ENCODE measurements at places on chromosomes 4 and X. TPM values are rescaled to one million over a fixed set of nuclear protein-coding genes. Genes with fewer than 3 reads are reported as not detected.

- H3K27ac ChIP-seq = peak overlapping the region; percentile 58
- peak overlapping the region; percentile 72 for H3K4me3 ChIP-seq
- H3K36me3 ChIP-seq = no peaks in the 10 kb centered on the region
- no peaks in the 10 kb centered on the region for H3K27me3 ChIP-seq
- DNase-seq = peak; percentile 56
Measured at GRCh38 chr4:242121-242848, 63.0 kb downstream of the ZNF732 start.

DNA sequence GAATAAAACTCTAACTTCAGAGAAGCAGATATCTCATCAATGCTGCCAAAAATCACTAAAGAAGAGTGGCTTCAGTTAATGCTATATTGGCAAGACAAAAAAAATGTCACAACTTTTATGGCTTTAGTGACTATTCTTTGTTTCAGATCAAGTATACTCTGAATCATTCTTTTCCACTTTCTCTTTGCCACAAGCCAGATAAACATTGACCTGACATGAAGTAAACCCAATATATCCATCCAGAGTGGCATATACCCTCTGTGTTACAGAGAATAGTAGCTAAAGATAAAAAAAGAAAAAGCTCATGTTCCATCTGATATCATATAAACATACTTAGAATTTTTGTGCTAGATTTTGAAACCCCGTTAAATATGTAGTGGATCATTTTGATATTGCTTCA is 206.7 kb upstream of the CNKSR2 start:
- H3K27me3 ChIP-seq = no peaks in the 10 kb centered on the region
- H3K36me3 ChIP-seq = no peaks in the 10 kb centered on the region
- DNase-seq = no peak
- H3K4me1 ChIP-seq = no peaks in the 10 kb centered on the region
- H3K4me3 ChIP-seq = no peak overlapping the region

DNA sequence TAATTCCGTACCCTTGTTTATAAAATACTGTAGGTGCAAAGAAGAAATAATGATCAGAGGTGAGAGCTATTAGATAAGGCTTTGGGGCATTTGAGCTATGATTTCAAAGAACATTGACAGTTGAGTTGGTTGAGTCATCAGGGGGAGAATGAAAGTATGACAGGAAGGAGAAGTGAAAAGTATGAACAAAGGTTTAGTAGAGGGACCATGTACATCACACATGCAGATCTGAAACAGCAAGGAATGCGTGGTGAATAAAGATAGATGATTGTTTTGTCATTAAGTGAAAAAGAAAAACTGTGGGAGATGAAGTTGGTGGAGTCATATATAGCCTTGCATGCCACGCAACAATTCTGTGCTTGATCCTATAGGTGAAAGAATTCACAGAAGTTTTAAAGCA is 163.1 kb downstream of the ARAP2 start:
- H3K27me3 ChIP-seq = no peaks in the 10 kb centered on the region
- H3K4me1 ChIP-seq = no peaks in the 10 kb centered on the region

DNA sequence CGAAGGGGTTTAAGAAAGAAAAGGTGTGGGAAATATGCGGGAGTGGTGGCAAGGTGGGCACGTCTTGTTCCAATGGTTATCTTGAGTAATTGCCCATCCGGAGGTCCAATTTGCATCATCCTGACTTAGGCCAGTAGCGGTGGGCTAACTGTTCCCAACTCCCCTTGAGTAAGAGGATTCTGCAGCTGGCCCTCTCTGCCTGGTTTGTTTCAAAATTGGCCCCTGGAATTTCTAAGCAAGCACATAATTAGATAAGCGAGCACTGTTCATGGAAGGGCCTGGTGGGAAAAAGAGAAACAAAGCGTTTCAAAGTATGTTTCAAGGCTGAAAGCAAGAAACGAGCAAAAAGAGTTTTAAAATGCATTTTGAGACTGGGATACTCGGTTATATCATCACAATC is 198.2 kb downstream of the CEP135 start:
- no peaks in the 10 kb centered on the region for H3K36me3 ChIP-seq
- no peak overlapping the region for H3K27ac ChIP-seq
- H3K27me3 ChIP-seq = no peaks in the 10 kb centered on the region

GRCh38 chr4:95539106-95539505 is 9.7 kb downstream of the UNC5C start:
- no peak overlapping the region for H3K4me3 ChIP-seq
- no peaks in the 10 kb centered on the region for H3K27me3 ChIP-seq
- no peak overlapping the region for H3K27ac ChIP-seq
- DNase-seq = no peak

- H3K4me1 ChIP-seq = no peaks in the 10 kb centered on the region
- H3K36me3 ChIP-seq = no peaks in the 10 kb centered on the region
- no peak for DNase-seq
- H3K27me3 ChIP-seq = no peaks in the 10 kb centered on the region
- no peak overlapping the region for H3K4me3 ChIP-seq
Measured at GRCh38 chrX:50705042-50705441, 109.0 kb downstream of the SHROOM4 start.

DNA sequence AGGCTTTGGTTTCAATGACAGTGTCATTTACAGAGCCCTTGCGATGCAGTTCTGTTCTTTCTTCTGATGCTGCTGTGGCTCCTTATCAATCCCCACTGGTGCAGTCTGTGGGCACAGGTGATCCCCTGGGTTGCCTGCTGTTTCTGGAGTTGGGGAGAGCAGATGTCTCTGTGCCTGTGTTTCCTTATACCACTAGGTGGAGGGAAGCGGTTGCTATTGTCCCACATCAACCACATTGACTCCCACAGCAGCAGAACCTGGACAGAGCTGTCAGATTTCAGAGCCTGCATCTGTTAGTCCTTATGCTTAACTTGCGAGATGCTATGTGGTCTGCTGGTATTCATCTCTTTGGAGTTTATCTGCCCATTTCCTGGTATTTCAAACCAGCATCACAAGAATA is 57.7 kb downstream of the NEIL3 start:
- no peak overlapping the region for H3K27ac ChIP-seq
- no peak overlapping the region for H3K4me3 ChIP-seq
- H3K36me3 ChIP-seq = no peaks in the 10 kb centered on the region
- no peak for DNase-seq
- H3K27me3 ChIP-seq = no peaks in the 10 kb centered on the region
- H3K4me1 ChIP-seq = no peaks in the 10 kb centered on the region

DNA sequence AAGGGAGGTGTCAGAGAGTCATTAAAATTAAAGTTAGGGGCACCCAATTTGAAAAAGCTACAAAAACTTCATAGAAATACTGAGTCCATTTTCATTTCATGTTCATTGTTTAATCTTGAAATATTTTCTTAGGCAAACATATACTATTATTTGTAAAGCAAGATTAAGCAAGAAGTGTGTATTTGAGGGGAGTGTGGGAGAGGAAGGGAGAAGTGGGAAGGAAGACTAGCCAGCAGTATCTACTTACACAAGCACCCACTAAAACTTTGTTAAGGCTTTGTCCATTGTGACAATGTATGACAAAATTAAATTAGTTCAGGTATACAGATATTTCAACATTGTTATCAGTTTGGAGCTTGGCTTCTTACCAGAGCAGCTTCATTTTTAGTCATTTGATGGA is 222.9 kb downstream of the ARHGAP24 start:
- no peaks in the 10 kb centered on the region for H3K27me3 ChIP-seq
- H3K4me3 ChIP-seq = no peak overlapping the region
- no peak for DNase-seq
- H3K36me3 ChIP-seq = no peaks in the 10 kb centered on the region
- no peak overlapping the region for H3K27ac ChIP-seq

GRCh38 chr4:6491235-6491634 is 18.8 kb upstream of the PPP2R2C start:
- DNase-seq = no peak
- H3K27ac ChIP-seq = no peak overlapping the region
- H3K4me3 ChIP-seq = no peak overlapping the region
- no peaks in the 10 kb centered on the region for H3K27me3 ChIP-seq
- no peaks in the 10 kb centered on the region for H3K36me3 ChIP-seq

- no peak overlapping the region for H3K4me3 ChIP-seq
- no peaks in the 10 kb centered on the region for H3K4me1 ChIP-seq
- no peak for DNase-seq
Measured at GRCh38 chr4:143207555-143207954, 22.8 kb downstream of the USP38 start.

DNA sequence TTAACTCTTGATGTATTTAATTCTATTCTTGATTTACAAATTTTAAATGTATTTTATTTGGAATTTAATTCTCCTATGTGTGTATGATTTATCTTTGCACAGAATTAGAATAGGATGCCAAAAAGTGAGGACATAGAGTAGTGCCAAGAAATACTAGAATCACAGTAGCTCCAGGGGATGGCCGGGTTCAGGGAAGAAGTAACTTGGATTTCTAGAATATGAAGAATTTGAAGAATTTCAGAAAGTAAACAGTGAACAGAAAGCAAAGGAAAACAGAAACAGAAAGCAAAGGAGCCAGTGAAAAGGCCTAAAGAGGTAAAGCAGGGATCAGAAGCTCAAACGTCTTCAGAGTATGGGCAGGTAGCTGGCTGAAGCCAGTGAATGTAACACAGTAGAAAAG is 1187.6 kb downstream of the RPA4 start:
- DNase-seq = no peak
- H3K4me1 ChIP-seq = no peaks in the 10 kb centered on the region
- H3K36me3 ChIP-seq = no peaks in the 10 kb centered on the region
- H3K27me3 ChIP-seq = no peaks in the 10 kb centered on the region
- no peak overlapping the region for H3K4me3 ChIP-seq

DNA sequence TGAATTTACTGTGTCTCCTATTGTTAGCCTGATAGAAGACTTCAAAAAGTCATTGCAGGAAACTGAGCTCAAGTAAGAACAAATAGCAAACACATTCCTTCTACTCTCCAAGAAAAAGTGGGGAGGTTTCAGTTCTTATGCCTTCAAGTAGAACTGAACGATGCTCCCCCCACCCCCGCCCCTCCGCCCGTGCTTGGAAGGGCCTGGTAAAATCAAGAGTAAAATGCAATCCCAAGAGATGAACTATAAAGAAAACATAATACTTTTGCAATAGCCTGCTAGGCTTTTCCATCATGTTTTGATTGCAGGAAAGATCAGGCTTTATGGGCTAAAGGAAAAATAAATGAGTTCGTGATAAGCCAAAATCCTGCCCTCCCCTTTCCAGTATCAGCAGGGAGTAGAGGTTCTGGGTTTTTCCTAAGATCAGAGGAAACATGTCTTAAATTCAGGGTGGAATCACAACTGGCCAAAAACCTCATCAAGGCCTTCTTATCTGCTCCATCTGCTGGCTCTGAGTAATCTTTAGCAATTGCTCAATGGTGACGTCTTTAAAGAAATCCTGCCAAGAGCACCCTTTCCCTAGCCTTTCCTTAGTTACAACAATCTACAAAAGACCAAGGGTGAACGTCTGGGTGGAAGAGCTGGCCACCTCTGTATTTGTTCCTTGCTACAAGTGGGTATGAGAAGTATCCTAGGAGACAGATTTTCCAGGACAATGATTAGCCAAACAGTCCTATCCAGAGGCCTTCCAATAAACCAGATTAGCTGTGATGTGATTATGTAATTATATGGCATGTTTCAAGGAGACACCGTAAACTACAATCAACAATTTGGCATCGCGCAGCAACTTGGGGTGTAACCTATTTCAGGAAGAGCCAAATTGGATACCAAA is 66.3 kb upstream of the FAM9C start:
- no peak overlapping the region for H3K4me3 ChIP-seq
- DNase-seq = no peak
- no peak overlapping the region for H3K27ac ChIP-seq
- H3K36me3 ChIP-seq = no peaks in the 10 kb centered on the region
- no peaks in the 10 kb centered on the region for H3K27me3 ChIP-seq
- no peaks in the 10 kb centered on the region for H3K4me1 ChIP-seq

DNA sequence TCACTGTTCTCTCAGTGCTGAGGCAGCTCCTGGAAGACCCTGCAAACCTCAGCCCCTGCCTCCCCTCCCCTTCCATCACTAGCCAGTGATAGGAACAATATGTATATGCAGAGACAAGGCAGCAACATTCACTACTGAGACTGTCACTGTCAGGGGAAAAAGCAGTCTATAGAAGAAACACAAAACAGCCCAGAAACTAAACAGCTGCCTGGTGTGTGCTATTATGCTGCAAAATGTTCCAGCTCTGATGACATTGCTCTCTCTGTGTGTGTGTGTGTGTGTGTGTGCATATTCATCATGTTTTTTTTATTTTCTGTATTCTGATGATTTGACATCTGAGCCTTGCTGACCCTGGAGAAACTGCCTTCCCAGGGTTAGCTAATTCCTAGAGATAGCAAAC is 147.2 kb downstream of the SPATA18 start:
- DNase-seq = no peak
- no peaks in the 10 kb centered on the region for H3K4me1 ChIP-seq
- H3K27me3 ChIP-seq = no peaks in the 10 kb centered on the region
- H3K4me3 ChIP-seq = no peak overlapping the region
- H3K36me3 ChIP-seq = no peaks in the 10 kb centered on the region
- H3K27ac ChIP-seq = no peak overlapping the region

DNA sequence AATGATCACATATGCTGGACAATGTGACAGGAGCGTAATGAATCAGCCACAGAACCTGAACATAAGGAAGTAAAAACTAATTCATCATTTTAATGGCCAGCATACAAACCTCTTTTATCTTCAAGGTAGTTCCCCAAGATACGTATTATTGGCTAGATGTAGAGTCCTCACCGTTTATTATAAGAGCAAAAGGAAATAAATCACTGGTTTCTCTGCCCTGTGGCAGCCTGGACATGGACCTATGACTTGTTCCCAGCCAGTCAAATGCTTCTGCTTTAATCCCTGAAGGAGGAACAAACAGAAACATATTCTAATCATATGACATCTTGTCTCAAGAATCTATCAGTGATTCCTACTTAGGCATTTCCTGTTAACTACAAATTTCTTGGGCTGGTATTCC is 86.8 kb upstream of the FAM241A start:
- no peaks in the 10 kb centered on the region for H3K27me3 ChIP-seq
- H3K27ac ChIP-seq = no peak overlapping the region
- no peaks in the 10 kb centered on the region for H3K4me1 ChIP-seq
- H3K4me3 ChIP-seq = no peak overlapping the region

- H3K36me3 ChIP-seq = no peaks in the 10 kb centered on the region
- no peak overlapping the region for H3K27ac ChIP-seq
- H3K27me3 ChIP-seq = no peaks in the 10 kb centered on the region
- H3K4me3 ChIP-seq = no peak overlapping the region
Measured at GRCh38 chr4:180640193-180640592, 1603.0 kb upstream of the TENM3 start.

DNA sequence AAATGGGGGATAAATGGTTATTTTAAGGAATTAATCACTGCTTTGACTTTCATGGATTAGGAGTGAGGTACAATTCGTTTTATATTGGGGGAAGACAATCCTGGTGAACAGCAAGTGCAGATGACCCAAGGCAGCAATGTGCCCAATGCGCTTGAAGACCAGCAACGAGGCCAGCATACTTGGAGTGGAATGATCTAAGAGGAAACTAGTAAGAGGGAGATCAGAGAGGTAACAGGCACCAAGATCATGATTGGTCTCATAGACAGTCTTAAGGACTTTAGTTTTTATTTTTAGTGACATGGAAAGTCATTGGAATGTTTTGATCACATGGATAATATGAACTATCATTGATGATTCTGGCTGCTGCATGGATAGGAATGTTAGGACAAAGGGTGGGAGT is 90.6 kb downstream of the BMPR1B start:
- no peak for DNase-seq
- no peaks in the 10 kb centered on the region for H3K27me3 ChIP-seq
- no peak overlapping the region for H3K4me3 ChIP-seq
- H3K36me3 ChIP-seq = no peaks in the 10 kb centered on the region

RRH gene
- total RNA-seq = not detected

PLXNB3 gene
- not detected for total RNA-seq

TEX13D gene
- total RNA-seq = not detected

COX7B2 gene
- not detected for total RNA-seq

MAGEA1 gene
- total RNA-seq = not detected

All from naive thymus-derived CD4-positive, alpha-beta T cell (primary cell).